ENCODE measurements at places on chromosomes 11 and 22.

- no peak for DNase-seq
Observed at GRCh38 chr11:1796413-1797011, 32.8 kb upstream of the CTSD start.

DNA sequence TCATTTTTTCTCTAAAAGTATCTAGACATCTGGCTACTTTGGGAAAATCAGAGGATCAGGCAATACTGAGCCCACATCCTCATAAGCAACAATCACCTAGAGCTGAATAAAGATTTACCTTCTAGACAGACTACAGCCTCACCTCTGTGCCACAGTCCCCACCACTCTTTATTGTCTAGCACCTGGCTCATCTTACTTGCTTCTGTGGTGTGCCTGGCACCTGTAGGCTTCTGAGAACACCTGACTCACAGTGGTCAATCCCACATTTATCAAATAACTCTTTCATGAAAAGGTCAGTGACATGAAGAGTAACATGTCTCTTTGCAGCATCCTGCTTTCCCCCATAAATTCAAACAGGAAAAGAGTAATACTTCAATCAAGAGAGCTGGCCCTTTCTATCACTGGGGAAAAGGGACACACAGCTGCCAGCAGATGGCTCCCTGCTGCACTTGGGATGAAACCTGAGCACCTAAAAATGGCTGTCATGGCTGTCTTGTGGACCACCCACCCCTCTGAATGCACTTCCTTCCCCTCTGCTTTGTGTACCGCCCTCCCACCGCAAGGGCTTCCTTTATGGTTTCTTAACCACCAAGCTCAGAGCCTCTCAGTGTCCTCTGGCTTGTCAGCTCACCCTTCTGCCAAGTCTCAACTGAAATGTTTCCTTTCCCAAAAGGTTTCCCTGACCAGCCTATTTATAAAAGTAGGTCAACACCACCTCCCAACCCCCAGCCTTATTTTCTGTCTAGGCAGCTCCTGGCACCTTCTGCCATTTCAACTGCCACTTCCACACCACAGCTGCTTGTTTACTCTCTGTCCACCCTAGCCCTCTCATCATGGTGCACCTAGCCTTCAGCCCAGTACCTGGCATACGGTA, 9.3 kb downstream of the TFIP11 start:
- no peak for DNase-seq

DNA sequence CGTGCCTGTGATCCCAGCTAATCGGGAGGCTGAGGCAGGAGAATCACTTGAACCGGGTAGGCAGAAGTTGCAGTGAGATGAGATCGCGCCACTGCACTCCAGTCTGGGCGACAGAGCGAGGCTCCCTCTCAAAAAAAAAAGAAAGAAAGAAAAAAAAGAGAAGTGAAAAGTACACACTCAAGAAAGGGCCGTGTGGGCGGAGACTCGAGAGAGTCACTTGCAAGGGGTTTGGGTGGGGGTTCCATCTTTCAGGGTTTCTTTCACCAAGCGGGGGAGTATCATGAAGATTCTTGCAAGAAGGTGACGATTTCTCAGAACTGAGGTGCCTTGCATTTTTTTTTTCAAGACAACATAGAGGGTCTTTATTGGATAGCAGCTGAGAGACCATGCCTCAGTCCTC, 4.0 kb upstream of the IFITM5 start:
- no peak for DNase-seq

DNA sequence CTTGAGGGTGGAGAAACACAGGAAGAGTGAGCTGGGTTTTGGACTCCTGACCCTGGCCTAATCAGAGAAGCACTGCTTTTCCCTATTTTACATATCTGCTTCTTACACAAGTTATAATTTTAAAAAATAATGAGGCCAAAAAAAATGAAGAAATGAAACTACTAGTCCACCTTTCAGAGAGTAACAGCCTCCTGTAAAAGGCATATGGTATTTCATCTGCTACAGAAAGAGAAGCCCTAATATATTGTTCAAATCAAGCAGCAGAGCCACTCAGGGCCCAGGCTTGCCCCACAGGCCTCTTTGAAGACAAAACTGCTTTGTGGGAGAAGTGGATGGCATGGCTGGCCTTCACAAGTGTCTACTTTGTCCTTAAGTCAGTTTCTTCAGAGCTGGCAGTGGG, 10.0 kb downstream of the DIXDC1 start:
- no peak for DNase-seq

GRCh38 chr22:40659166-40659565, 20.1 kb upstream of the MCHR1 start:
- no peak for DNase-seq

- no peak for DNase-seq
Observed at GRCh38 chr11:124717786-124718651, 21.7 kb upstream of the NRGN start.

DNA sequence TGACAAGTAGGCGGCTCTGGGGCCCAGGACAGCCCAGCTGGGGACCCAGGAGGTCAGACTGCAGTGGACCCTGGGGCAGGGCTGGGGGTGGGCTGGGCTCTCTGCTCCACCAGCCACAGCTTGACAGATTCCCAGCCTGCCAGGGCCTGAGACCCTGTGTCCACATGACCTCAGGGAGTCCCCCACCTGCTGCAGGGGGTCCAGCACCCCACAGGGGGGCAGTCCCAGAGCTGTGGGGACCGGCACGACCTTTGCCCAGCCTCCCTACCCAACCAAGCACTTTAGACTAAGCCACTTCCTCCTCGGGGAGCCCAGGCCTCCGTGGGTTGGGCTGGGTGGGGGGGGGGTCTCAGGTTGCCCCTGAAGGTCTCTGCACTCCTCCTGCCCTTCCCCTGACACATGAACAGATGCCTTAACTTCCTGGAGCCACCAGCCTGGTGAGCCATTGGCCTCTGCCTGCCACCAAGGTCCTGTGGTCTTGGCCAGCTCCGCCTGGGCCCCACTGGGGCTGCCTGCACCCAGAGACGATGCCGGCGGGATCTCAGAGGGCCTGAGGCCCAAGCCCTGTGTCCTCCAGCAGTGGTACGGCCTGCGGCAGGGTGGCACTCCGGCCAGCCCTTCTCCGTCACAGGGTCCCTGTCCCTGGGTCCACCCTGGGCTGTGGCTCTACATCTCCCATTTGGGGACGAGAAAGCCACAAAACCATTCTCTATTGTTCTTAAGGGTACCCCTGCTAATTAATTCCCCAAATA, 3.4 kb downstream of the CCDC188 start:
- no peak for DNase-seq

- DNase-seq, result no peak
Observed at GRCh38 chr11:23543651-23544222, 683.5 kb upstream of the CCDC179 start.

- DNase-seq, result no peak
Observed at GRCh38 chr11:102589047-102589459, 36.1 kb downstream of the MMP20 start.

- no peak for DNase-seq
Observed at GRCh38 chr11:31240340-31240904, 129.1 kb downstream of the DCDC1 start.

DNA sequence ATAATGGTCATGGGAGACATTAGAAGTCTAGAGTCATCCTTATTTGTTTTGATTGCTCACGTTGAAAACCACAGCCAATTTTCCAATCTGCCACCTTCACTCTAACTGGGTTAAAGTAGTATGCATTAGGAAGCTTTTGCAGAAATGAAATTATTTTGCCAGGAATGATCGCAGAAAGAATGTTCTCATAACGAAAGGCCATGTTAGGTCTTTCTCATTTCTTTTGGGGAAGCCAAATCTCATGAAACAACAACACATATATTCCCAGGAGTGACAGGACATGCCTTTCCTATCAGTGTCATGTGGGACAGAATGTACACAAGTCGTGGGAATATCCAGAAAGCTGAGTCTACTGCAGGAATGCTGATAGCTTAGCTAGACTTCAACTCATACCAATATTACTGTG, 386.3 kb downstream of the AASDHPPT start:
- no peak for DNase-seq

DNA sequence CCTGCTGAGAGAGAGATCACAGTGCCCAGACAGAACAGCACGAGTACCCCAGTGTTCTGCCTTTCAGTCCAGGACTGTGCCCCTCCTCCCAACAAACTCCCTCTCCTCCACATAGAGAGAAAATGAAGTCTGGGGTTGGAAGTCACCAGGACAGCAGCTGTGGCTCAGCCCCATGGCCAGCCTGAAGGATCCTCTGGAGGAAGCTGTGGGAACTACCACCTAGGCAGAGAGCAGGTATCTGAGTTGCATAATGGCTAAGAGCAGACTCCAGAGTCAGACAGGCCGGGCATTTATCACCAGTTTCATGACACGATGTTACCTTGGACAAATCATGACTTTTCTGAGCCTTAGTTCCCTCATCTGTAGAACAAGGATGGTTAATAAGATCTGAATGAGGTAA, 61.2 kb upstream of the RRAS2 start:
- DNase-seq, result no peak

DNA sequence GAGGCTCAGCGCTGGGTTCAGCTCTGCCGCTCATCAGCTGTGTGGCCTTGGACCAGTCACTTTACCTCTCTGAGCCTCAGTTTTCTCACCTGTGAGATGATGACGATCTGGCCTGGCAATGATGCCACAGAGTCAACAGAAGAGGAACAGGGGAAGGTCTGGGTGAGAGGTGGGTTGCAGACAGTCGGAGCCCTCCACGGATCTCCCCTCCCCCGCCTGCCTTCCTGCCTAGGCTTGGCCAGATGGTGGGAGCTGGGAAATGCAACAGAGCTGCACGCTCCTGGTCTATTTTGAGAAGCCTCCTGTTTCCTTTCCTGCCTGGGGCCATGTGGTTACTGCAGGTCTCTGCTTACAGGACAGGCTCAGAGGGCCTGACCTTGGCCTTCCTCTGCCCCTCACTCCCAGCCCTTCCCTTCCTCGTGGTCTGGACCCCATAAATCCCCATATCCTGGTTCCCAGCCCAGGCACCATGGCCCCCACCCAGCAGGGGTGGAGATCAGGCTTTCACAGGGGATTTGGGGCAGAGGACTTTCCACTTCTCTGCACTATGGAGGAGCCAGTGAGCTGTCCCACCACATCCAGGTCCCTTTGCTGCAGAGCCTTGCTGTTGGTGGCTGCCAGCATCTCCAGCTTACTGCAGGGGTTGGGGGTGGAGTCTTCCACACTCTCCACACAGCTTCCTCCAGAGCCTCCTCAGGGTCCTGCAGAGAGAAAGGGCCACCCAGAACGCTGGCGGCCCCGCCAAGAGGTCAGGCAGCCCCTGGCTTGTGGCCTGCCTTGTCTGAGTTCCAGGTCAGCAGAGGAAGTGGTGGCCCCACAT, 46.9 kb downstream of the C11orf96 start:
- DNase-seq, result no peak

GRCh38 chr11:45702511-45702910, 37.1 kb upstream of the CHST1 start:
- DNase-seq, result no peak

GRCh38 chr22:19571995-19572394, 47.8 kb upstream of the CLDN5 start:
- no peak for DNase-seq

- no peak for DNase-seq
Observed at GRCh38 chr11:44563711-44564110, 1.8 kb upstream of the CD82 start.

GRCh38 chr11:33716243-33716642, 15.6 kb upstream of the C11orf91 start:
- DNase-seq, result no peak

GRCh38 chr11:68661697-68662603, 22.4 kb upstream of the GAL start:
- no peak for DNase-seq

DNA sequence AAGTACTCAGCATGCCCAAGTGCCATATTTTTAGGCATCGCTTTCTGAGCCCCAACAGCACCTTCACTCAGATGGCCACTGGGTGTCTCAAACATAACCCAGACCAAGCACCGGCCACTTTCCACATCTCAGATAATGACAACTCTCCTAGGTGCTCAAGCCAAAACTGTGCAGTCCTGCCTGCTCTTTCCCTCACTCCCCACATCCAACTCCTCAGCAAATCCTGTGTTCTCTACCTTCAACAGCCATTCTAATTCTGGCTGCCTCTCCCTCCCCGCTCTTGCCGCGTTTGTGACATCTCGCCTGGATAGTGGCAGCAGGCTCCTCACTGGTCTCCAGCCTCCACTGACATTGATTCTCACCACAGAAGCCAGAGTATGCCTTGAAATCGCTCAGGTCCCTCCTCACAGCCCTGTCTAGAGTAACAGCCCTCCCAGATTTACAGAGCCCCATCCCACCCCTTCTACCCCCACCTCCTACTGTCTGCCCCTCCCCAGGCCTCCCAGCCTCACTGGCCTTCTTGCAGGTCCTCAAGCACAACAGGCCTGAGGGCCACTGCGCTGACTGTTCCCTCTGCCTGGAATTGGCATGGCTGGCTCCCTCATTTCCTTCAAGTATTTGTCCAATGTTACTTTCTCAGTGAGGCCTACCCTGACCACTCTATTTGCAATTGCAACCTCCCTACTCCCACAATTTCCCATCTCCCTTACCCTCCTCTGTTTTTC, 1.3 kb upstream of the PHETA2 start:
- DNase-seq, result no peak

DNA sequence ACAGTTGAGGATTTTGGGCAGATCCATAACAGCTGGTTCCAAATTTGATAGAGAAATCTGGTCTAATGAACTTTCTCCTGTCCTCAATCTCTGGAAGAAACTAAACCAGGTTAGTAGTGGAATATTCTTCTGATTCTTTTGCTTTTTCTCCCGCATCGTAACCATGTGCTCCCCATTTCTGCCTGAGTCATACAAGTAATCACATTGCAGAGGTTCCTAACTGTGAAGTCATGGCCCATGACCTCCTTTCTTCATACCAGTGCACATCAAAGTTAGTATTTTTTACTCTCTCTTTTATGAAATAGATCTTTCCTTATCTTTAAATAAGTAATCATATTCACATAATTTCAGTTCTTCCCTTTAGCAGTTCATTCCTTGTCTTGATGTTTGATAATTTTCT, 249.0 kb downstream of the DYNC2H1 start:
- no peak for DNase-seq

DNA sequence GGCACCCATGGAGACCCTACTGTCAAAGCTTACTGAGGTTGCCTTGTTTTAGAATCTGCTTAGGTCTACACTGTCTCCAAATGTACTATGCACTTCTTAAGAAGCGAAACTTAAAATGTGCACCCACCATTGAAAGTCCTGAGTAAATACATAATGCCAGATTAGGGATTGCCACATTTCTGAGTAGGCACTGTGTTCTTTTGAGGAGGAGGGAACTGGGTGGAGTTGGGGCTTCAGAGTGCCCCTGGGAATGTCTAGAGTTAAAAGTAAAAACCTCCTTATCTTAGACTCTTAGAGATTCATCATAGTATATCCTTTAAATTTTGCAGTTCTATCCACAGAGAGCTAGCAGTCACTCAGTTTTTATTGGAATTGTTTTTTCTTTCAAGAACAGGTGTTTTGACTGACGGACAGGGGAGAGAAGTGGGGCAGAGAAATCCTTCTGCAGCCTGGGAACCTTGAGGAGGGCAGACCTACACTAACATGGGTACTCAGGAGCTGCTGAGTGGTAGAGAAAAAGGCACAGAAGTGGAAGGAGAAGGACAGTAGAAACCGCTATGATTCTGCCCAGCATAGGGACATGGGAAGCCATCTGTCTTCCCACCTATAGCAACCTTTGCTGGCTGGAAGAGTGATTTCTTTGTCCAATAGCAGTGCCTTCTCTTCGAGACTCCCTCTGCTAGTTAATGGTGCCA, 33.4 kb upstream of the MICAL2 start:
- DNase-seq, result no peak

GRCh38 chr11:3222941-3223915, 4.6 kb upstream of the MRGPRG start:
- DNase-seq, result no peak
